SHP77 treated with DMSO at 0.1 percent for 48 hours (cell line): ENCODE measurements at places on chromosomes 4 and X.

- DNase-seq, result no peak
Observed at GRCh38 chr4:53535567-53535966, 55.7 kb downstream of the LNX1 start.

DNA sequence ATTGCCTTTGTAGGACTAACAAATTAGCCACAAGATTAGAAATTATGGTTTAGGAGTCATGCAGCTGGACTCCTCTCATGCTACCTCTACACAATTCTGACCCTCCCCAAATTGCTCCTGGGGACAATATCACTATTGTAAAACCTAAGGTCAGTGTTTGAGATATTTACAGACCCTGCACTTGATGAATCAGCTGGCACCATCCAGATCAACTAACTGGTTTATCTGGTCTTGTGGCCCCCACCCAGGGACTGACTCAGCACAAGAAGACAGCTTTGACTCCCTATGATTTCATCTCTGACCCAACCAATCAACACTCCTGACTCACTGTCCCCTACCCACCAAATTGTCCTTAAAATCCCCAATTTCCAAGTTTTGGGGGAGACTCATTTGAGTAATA lies 192.4 kb downstream of the STPG2 start:
- no peak for DNase-seq

DNA sequence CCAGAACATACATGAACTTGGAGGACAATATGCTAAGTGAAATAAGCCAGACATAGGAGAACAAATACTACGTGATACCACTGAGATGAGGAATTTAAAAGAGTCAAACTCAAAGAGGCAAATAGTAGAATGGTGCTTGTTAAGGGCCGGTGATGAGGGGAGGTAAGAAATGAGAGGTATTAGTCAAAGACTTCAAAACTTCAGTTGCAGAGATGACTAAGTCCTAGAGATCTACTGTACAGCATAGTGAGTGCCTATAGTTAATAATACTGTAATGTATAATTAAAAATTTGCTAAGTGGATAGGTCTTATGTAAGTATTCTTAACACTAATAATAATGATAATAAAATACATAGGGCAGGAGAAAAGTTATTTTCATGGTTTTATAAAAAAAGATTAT lies 126.9 kb upstream of the VEGFC start:
- DNase-seq, result no peak

DNA sequence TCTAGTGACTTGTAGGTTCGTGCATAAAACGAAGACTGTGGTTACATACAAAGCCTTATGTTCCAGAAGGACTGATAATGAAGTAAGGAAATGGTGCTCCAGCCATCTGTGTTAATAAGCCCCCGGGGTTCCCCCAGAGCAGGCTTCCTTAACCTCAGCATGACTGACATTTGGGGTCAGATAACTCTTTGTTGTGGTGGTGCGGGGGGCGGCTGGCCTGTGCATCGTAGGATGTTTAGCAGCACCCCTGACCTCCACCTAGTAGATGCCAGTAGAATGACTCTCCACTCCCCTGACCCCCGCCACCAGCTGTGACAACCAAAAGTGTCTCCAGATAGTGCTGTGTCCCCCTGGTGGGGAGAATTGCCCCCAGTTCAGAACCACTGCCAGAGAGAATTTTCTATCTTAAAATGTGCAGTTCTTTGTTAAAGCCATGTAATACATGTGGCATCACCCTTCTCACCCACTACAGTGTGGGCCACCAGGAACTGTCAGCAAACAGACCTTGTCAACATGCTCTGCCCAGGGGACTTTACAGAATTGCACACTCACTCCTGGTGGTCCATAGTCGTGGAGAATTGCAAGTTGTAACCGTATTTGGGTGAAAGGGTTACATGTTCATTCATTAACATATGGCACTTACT lies 7.5 kb downstream of the SH3KBP1 start:
- DNase-seq, result no peak

- DNase-seq, result no peak
Observed at GRCh38 chr4:25107827-25108516, 52.3 kb downstream of the SEPSECS start.

DNA sequence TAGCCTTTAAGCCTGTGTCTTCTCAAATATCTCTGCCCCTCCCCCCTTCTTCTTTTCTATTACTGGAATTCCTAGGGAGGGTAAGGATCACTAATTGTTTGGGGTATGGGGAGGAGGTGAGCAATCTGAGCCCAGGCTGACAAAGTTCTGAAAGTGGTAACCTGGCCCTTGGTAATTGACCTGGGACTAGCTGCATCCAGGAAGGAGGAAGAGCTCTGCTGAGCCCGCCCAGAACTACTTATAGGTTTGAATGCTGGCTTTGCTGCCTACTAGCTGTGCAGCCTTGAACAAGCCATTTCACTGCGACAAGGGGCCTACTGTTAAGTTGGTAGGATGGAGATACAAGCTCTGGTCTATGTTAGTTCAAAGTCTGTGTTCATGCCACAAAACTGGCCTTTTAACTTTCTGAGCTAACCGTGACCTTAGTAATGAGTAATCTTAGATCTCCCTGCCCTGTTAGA lies 37.8 kb downstream of the DGKK start:
- DNase-seq, result no peak
